ENCODE measurements at places on chromosomes 3 and 15. TPM values are rescaled to one million over a fixed set of nuclear protein-coding genes. Genes with fewer than 3 reads are reported as not detected.

DNA sequence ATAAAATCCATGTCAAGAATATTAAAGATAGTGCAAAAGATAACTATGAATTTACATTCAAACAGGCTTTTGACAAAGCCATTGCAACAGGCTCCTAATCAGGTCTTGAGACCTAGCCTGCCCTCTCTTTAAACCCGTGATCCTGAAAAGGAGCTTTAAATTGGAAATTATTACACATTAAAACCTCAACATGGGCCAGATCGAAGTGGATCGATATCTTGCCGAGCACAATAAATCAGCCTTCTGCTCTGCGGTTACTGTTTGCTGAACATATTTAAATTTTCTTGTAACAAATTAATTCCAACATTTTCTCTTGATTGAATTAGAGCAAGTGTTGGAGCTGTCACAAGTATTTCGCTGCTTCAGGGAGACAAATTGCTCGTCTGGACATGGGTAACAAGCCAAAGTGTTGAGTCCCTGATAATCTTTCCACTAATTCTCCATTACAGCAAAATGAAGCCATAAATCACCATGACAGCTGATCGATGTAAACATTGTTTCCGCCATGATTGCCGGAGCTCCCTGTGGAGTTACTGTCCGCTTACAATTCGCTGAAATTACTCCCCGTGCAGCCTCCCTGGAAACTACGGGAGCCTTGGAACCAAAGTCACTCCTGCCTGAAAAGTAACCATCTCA, 47.6 kb downstream of the SHOX2 start:
- DNase-seq, result no peak

DNA sequence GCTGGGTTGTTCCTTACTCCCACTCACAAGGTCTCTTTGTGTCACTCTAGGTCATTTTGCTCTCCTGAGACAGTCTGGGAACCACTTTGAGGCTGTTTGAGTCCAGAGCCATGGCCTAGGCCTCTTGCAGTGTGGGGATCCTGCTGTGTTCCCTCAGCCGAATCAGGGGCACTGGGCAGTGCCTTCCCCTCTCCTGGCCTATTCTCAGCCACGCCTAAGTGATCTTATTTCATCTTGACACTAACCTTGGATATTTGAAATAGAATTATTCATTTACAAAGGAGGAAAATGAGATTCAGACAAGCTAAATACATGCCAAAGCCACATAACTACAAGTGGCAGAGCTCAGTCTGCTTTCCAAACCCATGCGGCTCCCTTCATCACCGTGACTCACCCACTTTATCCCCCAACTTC, 557.2 kb upstream of the TBL1XR1 start:
- DNase-seq, result no peak

Gene TGM4
- total RNA-seq, result not detected

Gene ABI3BP
- total RNA-seq, result 1.2 TPM

Gene ADAM10
- 84.4 TPM for total RNA-seq

- no peak for DNase-seq
Observed at GRCh38 chr3:149314807-149315578, 18.4 kb downstream of the TM4SF18 start.
